Bronchial epithelial cell (primary cell): ENCODE measurements at places on chromosomes 7 and 10.

GRCh38 chr10:119162452-119163092 lies 2.9 kb downstream of the SFXN4 start:
- no peak for DNase-seq

GRCh38 chr10:15163253-15163828 lies 5.2 kb downstream of the NMT2 start:
- DNase-seq: no peak

GRCh38 chr10:99161165-99161564 lies 74.5 kb downstream of the HPSE2 start:
- DNase-seq: no peak

- DNase-seq: peak; percentile 75
Measured at GRCh38 chr7:87223666-87224065, 4.1 kb upstream of the TMEM243 start.

DNA sequence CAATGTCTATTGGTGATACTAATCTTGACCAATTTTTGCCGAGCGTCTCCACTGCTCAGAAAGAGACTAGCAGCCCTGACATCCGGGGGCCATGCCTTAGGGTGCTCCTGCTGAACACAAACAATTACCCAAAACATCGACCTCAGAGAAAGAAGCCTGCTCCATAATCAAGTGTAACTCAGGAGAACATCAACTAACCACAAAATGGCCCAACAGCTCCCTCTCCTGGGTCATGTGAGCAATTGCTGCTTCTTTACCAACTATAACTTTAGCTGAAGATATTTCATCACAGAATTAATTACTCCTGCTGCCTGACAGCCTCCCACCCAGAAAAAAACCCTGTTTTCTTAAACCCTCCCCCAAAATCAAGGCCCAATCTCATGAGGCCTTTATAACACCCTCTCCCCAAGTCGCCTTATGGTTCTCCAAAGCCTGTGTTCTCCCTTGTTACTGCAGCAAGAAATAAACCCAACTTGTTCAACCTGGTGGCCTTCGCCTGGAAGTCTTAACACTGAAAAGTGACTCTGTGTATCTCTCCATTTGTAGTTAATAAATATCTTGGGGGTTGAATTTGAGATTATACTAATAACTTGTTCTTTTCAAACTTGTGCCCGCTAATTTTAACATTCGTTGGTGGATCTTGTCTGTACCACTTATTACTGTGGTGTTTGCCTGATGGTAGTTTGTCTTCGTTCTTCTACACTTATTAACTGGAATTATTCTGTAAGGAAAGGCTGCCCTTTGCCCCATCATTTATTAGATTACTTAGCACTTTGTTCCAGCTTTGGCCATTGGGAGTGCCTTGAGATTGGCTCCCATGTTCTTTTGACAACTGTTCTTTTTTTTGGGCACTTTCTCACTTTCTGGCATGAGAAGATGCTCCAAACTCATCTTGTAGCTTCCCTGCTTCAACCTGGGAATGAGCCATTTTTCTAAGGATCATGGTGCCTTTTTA lies 21.2 kb upstream of the RAMP3 start:
- peak; percentile 65 for DNase-seq

DNA sequence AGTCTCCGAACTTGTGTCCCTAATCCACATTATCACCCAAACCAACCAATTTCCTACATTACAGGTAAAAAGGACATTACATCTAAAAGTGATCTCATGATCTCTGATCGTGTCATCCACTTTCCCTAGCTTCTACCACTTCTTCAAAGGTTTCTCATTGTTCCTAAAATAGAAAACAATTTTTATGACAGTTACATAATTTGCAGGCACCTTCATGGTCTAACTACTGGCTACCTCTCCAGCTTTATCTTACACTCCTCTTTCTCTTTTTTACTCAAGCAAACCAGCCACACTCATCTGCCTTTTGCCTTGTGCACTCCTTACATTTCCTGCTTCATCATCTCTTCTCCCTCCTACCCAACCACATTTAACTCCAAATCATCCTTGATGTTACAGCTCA lies 886.7 kb upstream of the SORCS1 start:
- DNase-seq: peak; percentile 27

- no peak for DNase-seq
Measured at GRCh38 chr10:25631471-25631870, 302.6 kb upstream of the MYO3A start.

GRCh38 chr7:139536152-139536551 lies 12.7 kb downstream of the CLEC2L start:
- no peak for DNase-seq

- no peak for DNase-seq
Measured at GRCh38 chr7:66503036-66503370, 125.7 kb upstream of the KCTD7 start.

- DNase-seq: peak; percentile 91
Measured at GRCh38 chr7:15555381-15555859, 6.4 kb downstream of the AGMO start.

GRCh38 chr7:41881331-41882130 lies 178.6 kb upstream of the INHBA start:
- no peak for DNase-seq

- DNase-seq: no peak
Measured at GRCh38 chr10:49362596-49363260, 33.2 kb downstream of the DRGX start.
